ENCODE measurements at places on chromosomes 7 and 10.
A peak's percentile ranks its signal among the peaks of the same experiment; 100 is the strongest.

- no peak for DNase-seq
These were observed 393.0 kb downstream of the MAGI2 start for GRCh38 chr7:79060498-79060897.

DNA sequence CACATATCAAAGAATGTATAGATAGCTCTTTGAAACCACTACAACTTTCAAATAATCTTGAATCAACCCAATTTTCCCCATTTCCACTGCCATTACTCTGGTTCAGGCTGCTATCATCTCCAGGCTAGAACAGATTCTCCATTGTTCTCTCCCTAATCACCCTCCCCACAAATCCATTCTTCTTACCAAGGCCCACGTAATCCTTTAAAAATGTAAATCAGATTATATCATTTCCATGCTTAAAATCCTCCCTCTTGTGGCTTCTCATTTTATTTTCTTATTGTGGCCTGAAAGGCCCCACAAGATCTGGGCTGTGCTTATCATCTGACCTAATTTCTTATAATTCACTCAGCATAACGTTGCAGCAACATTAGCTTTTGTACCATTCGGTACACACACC, 3.0 kb upstream of the PON1 start:
- no peak for DNase-seq

DNA sequence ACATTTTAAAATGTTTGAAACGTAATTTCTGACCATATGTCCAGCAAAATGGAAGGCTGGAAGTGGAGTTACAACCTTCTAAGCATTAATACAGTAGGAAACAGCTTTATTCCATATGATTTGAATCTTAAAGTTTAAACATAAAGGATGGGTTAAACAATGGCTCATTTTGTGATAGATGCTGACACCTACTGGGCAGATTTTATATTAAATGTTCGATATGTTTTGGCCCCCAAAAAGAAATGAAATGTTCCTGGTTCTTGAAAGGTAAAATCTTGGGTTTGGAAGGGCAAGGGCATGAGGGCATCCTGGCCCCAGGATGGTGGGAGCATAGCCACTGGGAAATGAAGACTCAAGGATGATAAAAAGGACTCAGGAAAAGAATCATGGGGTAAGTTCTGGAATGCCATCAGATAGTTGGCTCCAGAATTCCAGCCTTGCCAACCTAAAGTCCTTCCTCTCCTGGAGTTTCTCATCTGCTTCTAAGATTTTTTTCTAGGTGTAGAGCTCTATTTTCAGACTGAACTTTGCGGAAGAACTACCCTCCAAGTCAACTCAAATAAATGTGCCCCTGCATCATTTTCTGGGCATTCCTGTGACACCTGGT, 34.6 kb upstream of the SLC35G1 start:
- DNase-seq: peak; percentile 10

DNA sequence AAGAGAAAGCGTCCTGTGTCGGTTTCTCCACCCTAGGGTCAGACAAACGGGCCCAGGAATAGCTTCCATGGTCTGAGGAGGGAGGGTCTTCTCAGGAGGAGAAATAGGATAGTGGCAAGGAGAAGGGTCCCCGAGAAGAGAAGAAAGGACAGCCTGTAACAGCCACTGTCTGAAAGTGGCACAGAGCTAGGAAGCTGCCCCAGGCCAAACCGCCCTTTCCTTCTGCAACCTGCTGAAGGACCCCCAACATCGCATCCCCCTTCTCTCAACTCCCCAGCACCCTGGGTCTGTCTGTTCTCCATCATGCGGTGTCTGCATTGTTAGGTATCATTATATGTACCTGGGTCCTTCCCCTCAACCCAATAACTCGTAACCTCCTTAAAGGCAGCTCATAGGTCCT, 47.1 kb downstream of the COL17A1 start:
- no peak for DNase-seq

GRCh38 chr7:15856311-15856710, 169.8 kb upstream of the MEOX2 start:
- DNase-seq: no peak

- DNase-seq: no peak
These were observed 700 bp downstream of the SMC3 start for GRCh38 chr10:110568055-110568735.

- DNase-seq: no peak
These were observed 66.8 kb downstream of the ADAM12 start for GRCh38 chr10:126321440-126321839.

DNA sequence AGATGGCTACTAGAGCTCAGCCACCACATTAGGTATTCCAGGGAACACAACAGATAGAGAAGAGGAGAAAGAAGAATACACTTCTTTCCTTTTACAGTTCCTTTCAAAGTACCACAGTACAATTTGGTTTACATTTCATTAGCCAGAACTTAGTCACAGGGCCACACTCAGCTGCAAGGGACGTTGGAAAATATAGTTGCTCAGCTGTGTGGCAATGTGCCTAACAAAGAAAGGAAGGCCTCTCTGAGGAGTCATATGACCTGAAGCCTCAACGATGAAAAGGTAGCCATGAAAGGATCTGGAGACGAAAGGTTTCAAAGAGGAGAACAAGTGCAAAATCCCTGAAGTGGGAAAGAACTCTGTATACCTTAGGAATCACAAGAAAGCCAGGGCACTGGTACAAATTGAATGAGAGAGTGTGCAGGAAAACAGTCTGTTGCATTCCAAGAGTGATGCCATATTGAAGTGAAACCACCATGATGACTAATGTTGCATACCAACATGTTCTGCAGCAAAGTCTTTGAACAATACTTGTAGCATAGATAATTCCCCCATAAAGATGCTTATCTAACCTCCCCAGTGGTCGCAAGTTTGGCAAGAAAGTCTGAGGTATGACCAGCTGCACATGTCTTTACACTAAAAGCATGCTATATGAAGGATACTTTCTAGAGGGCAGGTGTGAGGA, 278.9 kb downstream of the HPSE2 start:
- peak; percentile 73 for DNase-seq
